ENCODE measurements at places on chromosomes 2 and 18.

- no peak for DNase-seq
These were observed 2.3 kb downstream of the WIPF1 start for GRCh38 chr2:174595116-174595809.

DNA sequence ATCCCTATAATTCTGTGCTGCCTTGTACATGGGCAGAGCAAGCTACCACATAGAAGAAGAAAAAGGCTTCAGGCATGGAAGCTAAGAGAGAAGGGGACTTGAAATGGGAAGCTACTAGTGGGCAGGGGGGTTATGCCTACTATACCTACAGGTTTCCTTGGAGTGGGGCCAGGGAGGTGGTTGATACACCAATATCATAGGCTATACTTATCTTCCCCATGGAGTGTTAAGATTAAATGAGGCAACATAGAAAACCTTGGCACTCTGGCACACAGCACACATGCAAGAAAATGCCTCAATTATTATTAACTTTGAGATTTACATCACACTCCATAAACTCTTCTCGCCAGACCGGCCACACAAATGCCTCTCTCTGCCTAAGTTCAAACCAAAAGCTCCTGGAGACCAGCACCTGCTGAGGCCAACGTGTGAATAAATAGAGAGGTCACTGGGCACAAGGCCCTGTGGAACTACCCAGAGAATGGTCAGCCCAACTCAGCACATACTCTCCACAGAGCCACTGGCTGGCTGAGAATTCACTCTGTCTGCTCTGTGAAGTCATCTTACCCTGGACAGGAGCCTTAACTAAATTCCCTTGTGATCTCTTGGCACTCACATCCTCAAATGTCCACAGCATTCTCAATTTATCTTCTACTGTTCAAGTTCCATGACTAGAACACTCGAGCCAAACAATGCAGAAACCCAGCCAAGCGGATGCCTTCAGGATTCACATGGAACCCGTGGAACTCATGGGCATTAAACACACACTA lies 498.7 kb downstream of the BCL11A start:
- no peak for DNase-seq

GRCh38 chr2:210250622-210251021 lies 25.4 kb upstream of the ACADL start:
- DNase-seq: no peak

- DNase-seq: no peak
These were observed 460.1 kb downstream of the NR4A2 start for GRCh38 chr2:155872396-155872795.

DNA sequence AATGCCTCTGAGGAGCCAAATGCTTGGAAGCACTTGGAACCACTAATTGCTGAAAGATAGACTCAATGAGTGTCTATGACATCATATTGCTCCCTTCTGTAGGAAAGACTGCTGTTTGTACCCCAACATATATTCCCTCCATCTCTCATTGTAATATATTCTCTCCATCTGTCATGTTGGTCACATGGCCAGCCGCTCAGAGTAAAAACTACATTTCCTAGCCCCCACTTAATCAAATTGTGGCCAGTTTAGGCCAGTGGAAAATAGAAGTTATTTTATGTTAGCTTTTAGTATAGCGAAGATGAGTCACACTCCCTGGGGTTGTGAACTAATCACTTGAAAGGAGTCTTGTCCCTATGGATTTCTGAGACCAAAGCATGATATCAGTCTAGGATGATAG lies 160.2 kb downstream of the HNMT start:
- DNase-seq: no peak

- no peak for DNase-seq
These were observed 121.9 kb downstream of the SMAD7 start for GRCh38 chr18:48828691-48829442.

DNA sequence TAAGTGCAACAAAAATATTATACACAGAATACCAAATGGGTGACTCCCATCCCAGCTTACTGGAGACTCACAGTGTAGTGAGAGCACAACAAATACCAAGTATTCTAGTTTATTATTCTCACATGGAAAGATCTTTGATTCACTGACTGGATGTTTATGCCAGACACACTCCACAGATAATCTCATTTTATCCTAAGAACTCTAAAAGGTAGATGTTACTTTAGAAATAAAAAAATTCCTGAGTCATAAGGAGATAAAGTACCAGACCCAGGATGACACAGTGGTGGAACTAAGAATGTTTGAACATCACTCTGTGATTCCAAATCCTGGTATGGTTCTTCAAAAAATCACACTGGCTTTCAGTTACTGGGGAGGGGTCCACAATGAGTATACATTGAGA lies 136.2 kb downstream of the CDH2 start:
- DNase-seq: no peak

- no peak for DNase-seq
These were observed 167.4 kb downstream of the CAPN13 start for GRCh38 chr2:30639836-30640235.

GRCh38 chr2:160517731-160518130 lies 24.1 kb upstream of the RBMS1 start:
- DNase-seq: no peak

- no peak for DNase-seq
These were observed 130.4 kb downstream of the ZNF236 start for GRCh38 chr18:76952747-76953146.

GRCh38 chr18:48597671-48598070 lies 58.8 kb downstream of the CTIF start:
- DNase-seq: no peak

DNA sequence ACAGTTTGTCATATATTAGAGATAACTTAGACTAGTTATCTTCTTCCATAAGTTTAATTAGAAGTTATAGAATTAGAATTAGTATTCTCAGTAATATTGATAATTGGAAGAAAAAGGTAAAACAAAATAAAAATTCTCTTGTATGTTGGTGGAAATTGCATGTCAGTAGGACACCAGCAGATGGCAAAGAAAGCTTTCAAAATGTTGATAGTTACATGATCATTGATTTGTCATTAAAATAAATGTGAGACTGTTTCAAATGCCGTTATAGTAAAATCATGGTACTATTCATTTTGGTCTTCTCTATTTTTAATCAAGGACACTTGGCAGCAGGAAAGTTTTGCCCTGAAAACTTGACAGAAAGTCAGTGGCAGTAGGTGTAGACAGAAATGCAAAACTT lies 270.2 kb downstream of the TGIF1 start:
- no peak for DNase-seq

DNA sequence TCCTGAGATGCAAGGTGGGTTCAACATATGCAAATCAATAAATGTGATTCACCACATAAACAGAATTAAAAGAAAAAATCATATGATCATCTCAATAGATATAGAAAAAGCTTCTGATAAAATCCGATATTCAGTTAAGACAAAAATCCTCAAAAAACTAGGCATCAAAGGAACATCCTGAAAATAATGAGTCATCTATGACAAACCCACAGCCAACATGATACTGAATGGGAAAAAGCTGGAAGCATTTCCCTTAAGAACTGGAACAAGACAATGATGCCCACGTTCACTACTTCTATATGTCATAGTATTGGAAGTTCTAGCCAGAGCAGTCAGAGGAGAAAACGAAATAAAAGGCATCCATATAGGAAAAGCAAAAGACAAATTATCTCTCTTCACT lies 80.4 kb downstream of the MYO3B start:
- DNase-seq: no peak
